ENCODE measurements at places on chromosomes 16 and 17. TPM values are rescaled to one million over a fixed set of nuclear protein-coding genes. Genes with fewer than 3 reads are reported as not detected.

The EPN2 gene
- 17.5 TPM for polyA plus RNA-seq

The TBX2 gene
- 5.9 TPM for polyA plus RNA-seq

The REXO5 gene
- 2.5 TPM for polyA plus RNA-seq

The SULT1A2 gene
- polyA plus RNA-seq, result 6.0 TPM

The SGF29 gene
- polyA plus RNA-seq, result 40.2 TPM

The UMOD gene
- 5.5 TPM for polyA plus RNA-seq

The CSHL1 gene
- not detected for polyA plus RNA-seq

The GPRC5C gene
- polyA plus RNA-seq, result 40.4 TPM

The ZNF629 gene
- 5.8 TPM for polyA plus RNA-seq

- no peak for DNase-seq
Observed at GRCh38 chr17:71170070-71170469, 950.8 kb upstream of the SOX9 start.

DNA sequence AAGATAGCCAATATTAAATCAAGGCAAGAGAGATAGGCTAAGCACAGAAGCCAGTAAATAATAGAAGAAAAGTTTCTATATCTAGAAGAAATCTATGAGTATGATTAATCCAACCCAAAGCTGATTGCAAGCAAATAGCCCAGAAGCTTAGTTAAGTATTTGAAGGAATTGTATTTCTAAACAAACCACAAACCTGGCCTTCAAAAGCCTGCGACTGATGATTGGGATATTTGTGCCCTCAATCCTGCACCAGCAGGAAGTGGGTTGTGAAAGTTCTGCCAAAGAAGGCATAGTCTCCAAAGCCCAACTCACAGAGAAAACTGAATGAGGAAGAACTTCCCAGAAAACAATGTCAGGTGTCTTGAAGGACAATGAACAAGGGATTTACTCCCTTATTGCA is 114.5 kb upstream of the C17orf78 start:
- no peak for DNase-seq

- DNase-seq, result no peak
Observed at GRCh38 chr16:23258919-23259237, 43.2 kb upstream of the SCNN1B start.

DNA sequence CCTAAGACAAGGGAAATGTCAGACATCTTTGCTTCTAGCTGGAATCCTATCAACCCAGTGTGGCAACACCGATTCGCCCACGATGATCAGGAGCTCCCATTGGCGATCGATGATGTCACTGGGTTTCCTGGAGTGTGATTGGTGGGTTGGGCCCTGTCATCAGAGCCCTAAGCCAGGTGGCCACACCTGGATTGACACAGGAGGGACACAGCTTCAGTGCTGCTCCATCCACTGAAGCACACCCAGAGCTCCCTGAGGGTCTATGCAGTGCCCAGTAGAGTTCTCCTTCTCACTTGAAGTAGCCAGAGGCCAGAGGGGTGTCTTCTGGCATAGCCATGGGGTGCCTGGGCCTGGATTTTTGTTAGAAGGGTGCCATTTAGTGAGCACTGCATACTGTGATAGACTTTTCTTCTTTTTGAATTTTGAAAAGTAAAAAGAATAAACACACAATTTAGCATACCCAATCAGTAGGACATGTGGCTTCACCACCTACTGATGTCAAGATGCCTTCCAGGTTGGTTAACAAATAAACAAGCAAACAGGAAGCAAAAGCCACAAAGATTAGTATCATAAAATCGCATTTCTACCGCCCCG is 77.6 kb downstream of the CMIP start:
- DNase-seq, result peak; percentile 36

DNA sequence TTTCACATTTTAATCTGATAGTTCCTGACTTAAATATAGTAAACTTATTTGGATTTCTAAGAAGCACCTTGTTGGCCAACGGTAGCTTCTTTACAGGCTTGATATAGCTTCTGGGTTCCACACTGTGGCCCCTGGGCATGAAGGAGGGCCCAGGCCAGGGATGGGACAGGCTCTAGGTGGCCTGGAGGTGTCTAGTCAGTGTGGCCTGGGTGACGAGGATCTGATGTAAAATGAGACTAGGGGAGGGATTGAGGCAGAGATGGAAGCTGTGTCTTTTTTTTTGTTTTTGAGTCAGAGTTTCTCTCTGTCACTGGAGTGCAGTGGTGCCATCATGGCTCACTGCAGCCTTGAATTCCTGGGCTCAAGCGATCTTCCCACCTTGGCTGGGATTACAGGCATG is 187.0 kb downstream of the PRKCB start:
- DNase-seq, result no peak

- peak; percentile 13 for DNase-seq
Observed at GRCh38 chr17:17220529-17220928, 14.4 kb upstream of the PLD6 start.

DNA sequence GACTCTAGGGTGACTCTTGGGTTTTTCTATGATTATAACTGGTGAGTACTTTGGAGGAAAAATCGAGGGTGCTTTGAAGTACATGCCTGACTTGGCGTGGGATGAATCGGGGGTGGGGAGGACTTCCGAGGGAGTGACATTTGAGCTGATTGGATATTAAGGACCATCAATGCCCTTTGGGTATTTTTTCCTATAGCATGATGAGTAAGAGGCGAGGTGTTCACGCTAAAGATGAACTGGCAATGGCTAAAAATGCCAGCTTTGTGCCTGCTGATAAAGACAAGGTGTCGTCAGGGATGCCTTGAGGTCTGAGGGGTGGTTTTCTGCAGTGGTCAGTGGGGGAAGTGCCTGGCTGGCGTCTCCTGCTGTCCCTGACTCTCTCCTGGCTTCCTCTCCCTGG is 25.3 kb downstream of the USP43 start:
- no peak for DNase-seq

GRCh38 chr17:3813171-3813570 is 12.2 kb upstream of the ITGAE start:
- DNase-seq, result no peak

DNA sequence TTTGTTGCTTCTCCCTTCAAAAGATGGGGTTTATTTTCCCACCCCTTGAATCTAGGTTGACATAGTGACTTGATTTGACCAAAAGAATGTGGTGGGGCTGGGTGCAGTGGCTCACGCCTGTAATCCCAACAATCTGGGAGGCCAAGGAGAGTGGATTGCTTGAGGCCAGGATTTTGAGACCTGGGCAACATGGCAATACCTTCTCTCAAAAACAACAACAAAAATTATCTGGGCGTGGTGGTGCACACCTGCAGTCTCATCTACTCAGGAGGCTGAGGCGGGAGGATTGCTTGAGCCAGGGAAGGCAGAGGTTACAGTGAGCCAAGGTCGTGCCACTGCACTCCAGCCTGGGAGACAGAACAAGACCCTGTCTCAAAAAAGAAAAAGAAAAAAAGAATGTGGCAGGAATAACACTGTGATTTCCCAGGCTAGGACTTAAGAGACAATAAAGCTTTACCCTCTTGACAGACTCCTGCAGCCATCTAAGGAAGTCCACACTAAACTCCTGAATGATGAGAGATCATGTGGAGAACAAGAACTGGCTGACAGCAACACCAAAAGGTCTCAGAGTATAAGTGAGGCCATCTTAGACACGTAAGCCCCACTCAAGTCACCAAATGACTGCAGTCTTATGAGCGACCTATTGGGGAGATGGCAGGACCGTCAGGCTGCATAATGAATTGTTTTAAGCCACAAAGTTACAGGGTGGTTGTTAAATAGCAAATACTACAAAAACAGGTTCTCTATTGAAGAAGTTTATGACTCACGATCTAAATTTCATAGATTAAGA is 37.0 kb downstream of the FBXL20 start:
- no peak for DNase-seq

GRCh38 chr17:67431249-67432015 is 54.4 kb downstream of the PITPNC1 start:
- no peak for DNase-seq

GRCh38 chr16:30349675-30350074 is 5.4 kb downstream of the CD2BP2 start:
- DNase-seq, result no peak

DNA sequence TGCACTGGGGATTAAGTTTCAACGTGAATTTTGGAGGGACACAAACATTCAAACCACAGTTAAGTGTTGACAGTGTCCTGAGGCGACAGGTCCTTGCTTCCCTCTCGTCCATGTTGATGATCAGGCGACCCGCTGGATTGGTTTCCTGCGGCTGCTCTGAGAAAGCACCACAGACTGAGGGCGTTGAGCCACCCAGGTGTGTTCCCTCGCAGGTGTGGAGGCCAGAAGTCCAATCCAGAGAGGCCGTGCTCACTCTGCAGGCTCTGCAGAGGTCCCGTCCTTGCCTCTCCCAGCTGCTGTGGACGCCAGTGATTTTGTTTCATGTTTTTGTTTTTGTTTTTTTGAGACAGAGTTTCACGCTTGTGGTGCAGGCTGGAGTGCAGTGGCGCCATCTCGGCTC is 22.4 kb upstream of the CBX2 start:
- DNase-seq, result peak; percentile 19

- no peak for DNase-seq
Observed at GRCh38 chr17:48051283-48051682, 3.1 kb downstream of the NFE2L1 start.

- DNase-seq, result no peak
Observed at GRCh38 chr16:47924950-47925349, 230.8 kb downstream of the ABCC12 start.

DNA sequence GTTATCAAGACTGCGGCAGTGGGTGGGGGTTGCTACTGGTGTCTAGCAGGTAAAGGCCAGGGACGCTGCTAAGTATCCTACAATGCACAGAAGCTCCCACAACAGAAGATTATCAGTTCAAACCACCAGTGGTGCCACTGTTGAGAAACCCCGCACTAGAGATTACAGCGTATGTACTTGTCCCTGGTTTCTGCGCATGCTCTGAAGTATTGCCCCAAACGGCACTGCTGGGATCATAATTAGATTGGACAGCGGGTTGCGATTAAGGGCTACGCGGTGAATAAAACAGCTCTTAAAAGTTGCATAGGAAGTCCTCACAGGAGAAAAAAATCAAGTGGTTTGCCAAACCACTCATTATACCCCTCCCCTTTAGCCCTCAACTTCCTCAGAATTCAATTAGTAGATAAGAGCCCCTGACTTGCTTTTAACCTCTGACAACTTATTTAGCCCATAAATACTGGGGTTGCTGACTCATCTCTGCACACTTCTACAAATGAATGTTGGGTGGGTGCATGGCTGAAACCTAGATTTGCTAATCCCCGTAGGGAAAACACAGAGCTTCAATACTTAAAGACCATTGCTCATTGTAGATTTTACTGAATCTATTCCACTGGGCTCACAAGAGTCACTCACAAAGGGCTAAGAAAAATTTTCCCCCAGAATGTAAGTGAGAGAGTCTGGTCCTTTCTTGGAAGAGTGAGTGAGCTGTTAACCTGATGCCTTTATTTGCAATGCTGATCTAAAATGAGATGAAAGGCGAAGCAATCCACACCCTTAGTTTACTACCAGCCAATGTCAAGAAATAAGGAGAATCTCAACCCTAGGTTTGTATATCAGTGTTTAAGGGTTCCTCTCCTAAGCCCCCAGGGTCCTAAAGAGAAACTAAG is 91.8 kb downstream of the RGS9 start:
- no peak for DNase-seq

DNA sequence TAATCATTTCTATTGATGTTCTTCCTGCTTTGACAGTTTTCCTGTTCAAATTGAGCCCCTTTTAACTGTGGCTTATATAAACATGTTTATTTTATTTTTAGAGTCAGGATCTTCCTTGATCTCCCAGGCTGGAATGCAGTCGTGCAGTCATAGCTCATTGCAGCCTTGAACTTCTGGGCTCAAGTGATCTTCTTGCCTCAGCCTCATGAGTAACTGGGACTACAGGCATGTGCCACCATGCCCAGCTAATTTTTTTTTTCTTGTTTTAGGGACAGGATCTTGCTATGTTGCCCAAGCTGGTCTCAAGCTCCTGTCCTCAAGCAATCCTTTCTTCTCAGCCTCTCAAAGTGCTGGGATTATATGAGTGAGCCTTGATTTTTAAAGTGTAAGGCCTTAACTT is 14.7 kb downstream of the PHKB start:
- no peak for DNase-seq

DNA sequence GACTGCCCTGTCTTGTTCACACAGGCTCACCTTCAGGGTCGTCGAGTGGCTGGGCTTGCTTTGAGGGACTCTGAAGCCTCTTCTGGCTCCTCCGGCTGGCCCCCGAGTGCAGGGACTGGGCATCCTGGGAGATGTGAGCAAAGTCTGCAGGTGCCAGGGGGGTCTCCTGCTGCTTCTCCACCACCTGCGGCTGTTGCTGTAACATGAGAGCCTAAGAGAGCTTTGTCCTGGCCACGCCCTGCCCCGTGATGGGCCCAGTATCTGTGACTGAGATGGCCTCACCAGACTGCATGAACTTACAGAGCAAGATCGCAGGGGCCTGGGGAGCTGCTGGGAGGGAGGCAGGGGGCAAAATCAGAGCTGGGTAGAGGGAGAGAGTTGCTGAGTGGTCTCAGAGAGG is 12.5 kb downstream of the ERN2 start:
- no peak for DNase-seq

DNA sequence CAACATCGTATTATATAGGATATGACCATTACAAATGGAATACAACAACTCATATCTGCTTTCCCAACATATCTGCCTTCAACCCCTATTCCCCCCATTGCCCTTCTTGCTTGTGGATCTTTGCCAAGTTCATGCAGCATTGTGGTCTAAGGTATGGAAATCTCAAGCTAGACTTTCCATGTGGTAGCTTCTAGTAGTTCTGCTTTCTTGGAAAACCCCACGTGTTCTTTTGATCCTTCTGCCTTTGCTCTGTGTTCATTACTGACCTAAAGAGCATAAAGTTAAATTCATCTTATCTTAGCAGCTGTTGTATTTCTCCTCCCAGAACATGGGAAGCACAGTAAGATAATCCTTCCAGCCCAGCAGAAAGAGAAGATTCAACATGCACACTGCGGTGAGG is 202.0 kb upstream of the SALL1 start:
- DNase-seq, result no peak

- DNase-seq, result no peak
Observed at GRCh38 chr17:71217769-71218168, 903.1 kb upstream of the SOX9 start.

DNA sequence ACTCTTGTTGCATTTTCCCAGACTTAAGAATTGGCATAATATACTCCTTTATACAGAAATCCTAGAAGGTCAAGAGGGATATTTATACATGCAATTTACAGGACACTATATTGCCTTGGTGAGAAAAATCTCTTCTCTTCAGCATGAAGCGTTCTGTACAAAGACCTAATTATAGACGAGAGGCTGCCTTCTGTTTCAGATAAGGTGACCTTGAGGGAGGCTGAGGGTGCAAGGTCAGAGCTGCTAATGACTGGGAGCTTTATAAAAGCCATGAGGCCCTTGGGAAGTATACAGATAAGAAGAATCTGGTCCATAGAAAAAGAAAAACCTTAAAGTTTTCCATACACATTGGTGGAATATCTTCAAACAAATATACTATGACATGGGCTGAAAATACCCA is 156.3 kb upstream of the SOX9 start:
- no peak for DNase-seq

DNA sequence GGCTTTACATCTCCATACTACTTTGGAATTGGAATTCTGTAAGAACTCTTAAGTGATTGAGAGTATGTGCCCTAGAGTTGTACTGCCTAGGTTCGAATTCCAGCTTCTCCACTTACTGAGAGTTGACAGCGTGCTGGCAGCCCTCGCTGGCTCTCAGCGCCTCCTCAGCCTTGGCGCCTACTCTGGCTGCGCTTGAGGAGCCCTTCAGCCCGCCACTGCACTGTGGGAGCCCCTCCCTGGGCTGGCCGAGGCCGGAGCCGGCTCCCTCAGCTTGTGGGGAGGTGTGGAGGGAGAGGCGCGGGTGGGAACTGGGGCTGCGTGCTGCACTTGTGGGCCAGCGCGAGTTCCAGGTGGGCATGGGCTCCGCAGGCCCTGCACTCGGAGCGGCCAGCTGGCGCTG is 13.3 kb downstream of the PPM1D start:
- no peak for DNase-seq

- DNase-seq, result no peak
Observed at GRCh38 chr17:10336393-10336792, 36.4 kb downstream of the MYH13 start.
